ENCODE measurements at places on chromosomes 12 and 14.

- DNase-seq = no peak
Observed at GRCh38 chr12:105281694-105282049, 45.7 kb upstream of the APPL2 start.

- no peak for DNase-seq
Observed at GRCh38 chr12:47213396-47213795, 133.6 kb upstream of the AMIGO2 start.

DNA sequence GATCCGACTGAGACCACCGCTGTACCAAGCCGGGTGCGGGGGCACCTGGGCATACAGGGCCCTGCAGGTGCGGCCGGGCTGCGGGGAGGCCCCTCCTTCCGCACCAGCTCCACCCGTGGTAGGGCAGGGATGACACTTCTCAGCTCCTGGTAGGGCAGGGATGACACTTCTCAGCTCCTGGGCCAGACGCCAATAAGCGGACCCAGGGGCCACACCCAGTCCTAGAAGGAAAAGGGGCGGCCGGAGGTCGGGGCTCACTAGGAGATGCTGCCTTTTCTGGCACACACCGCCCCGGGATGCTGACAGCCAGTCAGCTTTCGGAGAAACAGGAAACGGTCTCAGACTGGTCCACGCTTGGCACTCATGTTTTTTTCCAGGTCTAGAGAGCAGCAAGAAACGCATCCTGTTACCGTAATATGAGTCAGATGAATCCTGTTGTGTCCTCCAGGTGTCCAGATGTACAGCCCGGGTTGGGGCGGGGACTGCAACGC, 34.8 kb downstream of the NFKBIA start:
- no peak for DNase-seq

DNA sequence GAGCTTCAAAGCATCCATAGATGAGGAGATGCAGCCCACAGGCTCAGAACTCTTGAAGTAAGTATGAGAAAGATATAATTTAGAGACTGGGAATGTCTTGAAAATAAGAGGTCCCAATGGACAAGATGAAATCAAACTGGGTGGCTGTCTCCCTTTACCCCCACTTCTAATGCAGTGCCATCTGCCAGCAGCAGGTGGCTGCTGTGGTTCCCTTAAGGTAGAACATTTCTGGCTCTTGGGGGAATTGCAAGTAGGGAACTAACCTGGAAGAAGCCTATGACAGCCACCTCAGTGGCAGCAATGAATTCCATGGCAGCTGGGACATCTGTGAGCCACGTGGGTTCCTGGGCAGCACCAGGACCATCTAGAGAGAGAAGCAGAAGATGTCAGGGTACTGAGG, 648 bp downstream of the ERP27 start:
- no peak for DNase-seq

DNA sequence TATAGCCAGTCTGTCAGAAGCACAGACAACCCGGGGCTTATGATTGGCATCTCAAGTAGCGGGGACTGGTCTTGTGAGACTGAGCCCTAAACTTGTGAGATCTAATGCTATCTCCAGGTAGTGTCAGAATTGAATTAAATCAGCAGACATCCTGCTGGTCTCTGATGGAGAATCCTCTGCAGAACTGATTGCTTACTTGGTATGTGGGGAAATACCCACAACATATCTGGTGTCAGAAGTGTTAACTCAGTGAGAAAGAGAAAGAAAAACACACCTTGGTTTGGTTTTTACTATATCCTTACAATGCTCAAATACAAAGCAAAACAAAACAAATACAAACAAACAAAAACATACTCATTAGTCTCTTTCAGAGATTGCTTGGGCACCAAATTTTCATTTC, 10.0 kb downstream of the SEL1L start:
- DNase-seq = no peak

- peak; percentile 60 for DNase-seq
Observed at GRCh38 chr12:130041983-130042812, 120.1 kb upstream of the FZD10 start.

GRCh38 chr12:121018860-121019617, 2.8 kb upstream of the C12orf43 start:
- DNase-seq = no peak

DNA sequence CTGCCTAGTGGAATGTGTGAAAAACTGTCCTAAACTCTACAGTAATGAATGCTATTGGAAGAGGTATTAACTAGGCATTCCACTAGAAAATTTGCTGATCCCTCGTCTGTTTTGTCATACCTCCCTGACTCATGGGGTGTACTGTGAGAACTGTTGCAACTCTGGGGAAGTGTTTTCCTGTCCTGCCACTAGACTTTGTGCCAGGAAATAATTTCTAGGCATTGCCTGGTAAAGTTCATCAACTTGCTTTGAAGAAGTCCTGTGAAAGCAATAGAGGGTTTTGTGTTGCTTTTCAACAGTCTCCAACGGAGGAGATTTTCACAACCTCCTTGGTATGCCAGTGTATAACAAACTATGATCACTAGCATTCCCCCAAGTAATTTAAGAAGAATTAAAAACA, 139.9 kb downstream of the AKAP6 start:
- no peak for DNase-seq

- DNase-seq = peak; percentile 59
Observed at GRCh38 chr14:104967386-104968152, 10.6 kb downstream of the AHNAK2 start.

GRCh38 chr12:106109168-106109910, 29.4 kb downstream of the NUAK1 start:
- no peak for DNase-seq

DNA sequence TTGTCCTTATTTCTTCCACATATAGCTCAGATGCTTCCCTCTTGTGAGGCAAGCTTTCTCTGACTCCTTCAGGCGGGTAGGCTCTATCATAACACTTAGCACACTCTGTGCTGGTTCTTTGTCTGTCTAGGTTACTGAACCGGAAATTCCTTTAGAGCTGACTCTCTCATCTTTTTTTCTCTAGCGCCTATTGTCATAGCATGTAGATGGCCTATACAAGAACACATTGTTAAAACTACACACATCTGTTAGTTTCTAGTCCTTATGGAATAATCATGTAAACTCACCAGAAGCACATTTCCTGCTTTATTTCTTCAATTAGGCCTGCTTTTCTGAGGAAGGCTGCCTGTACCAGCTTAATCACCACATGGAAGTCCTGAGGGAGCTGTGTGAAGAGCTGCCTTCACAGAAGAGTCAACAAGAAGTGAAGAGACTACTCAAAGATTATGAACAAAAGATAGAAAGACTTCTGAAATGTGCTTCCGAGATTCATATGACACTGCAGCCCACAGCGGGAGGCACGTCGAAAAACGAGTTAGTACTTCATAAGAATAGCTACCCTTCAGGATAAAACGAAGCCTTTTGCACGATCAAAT, 143.9 kb downstream of the SYNE2 start:
- DNase-seq = no peak

GRCh38 chr14:95355422-95355821, 35.7 kb upstream of the CLMN start:
- no peak for DNase-seq

DNA sequence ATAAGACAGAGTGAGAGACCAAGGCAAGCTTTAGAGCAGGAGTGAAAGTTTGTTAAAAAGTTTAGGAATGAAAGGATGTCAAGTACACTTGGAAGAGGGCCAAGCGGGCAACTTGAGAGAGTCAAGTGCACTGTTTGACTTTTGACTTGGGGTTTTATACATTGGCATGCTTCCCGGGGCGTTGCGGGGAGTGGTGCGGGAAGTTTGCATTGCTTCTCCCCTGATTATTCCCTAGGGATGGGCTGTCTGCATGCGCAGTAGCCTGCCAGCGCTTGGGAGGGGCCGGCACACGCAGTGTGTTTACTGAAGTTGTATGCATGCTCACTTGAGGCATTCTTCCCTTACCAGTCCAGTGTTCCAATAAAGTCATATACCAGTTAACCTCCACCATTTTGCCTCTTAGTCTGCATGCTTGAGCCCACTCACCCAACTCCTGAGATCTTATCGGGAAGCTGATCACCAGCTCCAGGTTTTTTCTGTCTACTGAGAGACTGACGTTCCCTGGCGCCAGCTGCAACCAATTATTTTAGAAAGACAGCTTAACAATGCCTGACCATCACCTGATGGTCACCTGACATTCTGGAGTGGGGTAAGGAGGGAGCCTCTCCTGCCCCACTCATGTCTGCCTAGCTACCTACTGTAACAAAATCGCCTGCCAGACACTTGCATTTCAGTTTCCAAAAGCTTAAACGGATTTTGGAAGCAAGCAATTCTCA, 53.2 kb downstream of the DACT1 start:
- no peak for DNase-seq

GRCh38 chr14:74552623-74553022, 59.1 kb downstream of the ISCA2 start:
- DNase-seq = peak; percentile 80

GRCh38 chr12:7375145-7375543, 68.8 kb downstream of the CD163L1 start:
- no peak for DNase-seq

DNA sequence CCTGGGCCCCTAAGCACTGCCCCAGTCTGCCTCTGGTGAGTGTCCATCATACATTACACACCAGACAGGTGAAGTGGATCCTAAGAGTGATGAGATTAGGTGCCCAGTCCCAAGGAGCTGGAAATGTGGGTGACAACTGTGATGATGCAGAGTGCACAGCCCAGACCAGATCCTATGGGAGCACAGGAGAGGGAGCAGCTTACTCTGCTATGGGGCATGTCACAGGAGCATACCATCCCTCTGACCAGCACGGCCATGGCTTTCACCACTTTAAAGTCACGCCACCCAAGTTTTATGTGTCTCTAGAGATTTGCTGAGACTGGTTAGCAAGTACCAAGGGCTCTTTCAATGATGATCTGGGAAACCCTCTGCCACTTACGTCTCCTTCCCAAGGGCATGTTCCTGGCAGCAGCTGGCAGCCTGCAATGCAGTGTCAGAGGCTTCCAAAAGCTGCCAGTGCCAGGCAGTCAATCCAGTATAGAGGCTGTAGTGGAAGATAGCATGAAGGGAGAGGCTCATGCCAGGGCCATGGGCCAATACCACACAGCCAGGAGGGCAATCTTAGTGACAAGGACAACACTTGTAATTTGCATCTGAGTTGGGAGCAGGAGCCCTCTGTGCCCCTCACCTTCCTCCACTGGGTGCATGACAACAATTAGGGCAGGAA, 40.2 kb downstream of the STAB2 start:
- no peak for DNase-seq

DNA sequence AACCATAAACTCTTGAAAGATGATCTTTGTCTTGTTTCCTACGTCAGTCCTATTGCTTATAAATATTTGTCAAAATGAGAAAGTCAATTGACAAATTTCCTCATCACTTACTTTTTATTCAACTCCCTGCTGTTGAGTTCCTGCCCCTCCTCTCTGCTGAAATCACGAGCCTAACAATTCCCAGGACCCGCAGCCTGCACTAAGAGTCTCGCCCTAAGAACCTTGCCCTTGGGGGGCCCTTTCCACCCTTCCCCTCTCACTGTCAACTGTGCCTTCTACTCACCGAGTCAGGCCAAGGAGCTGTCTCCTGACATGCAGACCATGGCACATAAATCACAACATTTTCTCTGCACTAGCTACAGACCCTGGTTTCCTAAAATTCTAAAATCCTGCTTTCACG, 99.0 kb downstream of the STAB2 start:
- DNase-seq = no peak

- no peak for DNase-seq
Observed at GRCh38 chr14:94640721-94641631, 28.8 kb downstream of the SERPINA3 start.

- DNase-seq = no peak
Observed at GRCh38 chr12:53327435-53328042, 6.1 kb upstream of the AAAS start.

- no peak for DNase-seq
Observed at GRCh38 chr14:64755781-64756221, 51.6 kb downstream of the PLEKHG3 start.

GRCh38 chr12:121087467-121088194, 45.0 kb upstream of the P2RX7 start:
- DNase-seq = no peak
